ENCODE measurements at places on chromosomes 3 and 15.

- peak; percentile 83 for DNase-seq
Observed at GRCh38 chr3:156762631-156763185, 63.4 kb upstream of the LEKR1 start.

- DNase-seq, result no peak
Observed at GRCh38 chr3:142429582-142429981, 18.3 kb downstream of the XRN1 start.

- no peak for DNase-seq
Observed at GRCh38 chr3:83065851-83066460, 1304.5 kb upstream of the GBE1 start.

DNA sequence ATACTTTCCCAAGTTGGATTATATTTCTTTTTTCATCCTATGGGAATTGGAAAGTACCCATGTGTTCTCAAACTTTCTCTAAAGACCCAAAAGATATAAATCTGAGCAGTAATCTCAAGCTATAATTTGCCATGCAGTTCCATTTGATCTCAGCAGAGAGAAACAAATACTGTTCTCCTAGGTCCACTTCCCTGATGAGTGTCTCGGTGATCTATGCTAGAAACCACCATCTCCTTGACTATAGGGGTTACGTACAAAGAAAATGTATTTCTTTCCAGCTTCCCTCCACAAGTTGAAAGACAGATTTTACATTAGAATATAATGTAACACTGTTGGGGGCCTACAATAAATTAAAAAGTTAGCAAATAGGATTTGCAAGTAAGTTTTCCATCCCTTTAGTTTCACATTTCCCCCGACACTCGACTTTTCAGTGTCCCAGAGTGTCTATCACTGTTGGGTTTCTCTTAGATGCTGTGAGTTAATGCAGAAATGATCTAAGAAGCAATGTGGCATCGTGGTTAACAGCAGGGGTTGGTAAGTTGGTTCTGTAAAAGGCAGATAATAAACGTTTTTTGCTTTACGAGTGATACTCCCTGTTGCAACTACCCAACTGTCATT is 465.1 kb upstream of the CFAP20DC start:
- no peak for DNase-seq

GRCh38 chr3:98612996-98613517 is 19.6 kb upstream of the CPOX start:
- DNase-seq, result no peak

DNA sequence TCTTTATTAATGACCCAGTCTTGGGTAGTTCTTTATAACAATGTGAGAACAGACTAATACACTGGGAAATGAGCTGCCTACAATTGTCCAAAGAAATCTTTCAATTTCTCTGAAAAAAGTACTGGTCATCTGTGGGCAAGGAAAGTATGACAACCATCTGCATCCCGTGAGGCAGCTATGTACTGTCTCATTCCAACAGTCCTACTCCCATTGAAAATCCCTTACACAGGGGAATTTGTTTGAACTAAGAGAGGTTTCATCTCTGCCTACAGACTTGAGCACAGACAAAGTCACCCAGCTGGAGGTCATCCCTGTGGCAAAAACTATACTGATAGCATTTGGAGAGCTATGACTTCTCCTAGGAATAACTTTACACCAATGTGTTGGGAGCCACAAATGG is 27.1 kb downstream of the SHC4 start:
- DNase-seq, result no peak

DNA sequence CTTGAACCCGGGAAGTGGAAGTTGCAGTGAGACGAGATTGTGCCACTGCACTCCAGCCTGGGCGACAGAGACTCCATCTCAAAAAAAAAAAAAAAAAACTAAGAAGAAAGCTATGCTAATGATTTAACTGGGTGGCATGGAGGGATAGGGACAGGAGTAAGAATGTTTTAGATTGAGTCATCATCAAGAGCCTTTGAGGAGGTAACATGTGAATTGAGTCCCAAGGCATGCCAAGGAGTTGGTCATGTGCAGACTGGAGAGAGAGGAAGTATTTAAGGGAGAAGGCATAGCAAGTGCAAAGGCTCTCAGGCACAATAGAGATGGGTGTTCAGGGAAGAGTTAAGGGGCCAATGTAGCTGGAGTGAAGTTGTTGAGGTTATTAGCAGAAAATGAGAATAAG is 9.1 kb downstream of the BNC1 start:
- no peak for DNase-seq

DNA sequence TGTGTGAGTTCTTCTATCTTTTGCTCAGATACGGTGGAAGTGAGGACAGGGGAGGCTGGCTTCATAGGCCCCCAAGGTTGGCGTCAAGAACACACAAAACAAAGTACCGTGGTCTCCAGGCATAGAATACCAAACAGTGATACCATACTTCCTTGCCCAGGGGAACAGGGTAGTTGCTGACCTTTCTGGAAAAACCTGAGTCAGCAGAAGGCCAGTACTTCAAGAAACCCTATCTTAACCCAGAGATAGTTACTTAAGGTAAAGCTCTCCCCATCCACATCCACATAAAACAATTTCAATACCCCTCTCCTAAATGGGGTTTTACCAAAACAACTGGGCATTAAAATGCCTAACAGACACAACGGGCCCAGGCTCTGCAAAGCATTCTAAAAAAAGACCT is 29.6 kb upstream of the RPS17 start:
- no peak for DNase-seq

- no peak for DNase-seq
Observed at GRCh38 chr3:16587681-16588060, 17.6 kb downstream of the DAZL start.

DNA sequence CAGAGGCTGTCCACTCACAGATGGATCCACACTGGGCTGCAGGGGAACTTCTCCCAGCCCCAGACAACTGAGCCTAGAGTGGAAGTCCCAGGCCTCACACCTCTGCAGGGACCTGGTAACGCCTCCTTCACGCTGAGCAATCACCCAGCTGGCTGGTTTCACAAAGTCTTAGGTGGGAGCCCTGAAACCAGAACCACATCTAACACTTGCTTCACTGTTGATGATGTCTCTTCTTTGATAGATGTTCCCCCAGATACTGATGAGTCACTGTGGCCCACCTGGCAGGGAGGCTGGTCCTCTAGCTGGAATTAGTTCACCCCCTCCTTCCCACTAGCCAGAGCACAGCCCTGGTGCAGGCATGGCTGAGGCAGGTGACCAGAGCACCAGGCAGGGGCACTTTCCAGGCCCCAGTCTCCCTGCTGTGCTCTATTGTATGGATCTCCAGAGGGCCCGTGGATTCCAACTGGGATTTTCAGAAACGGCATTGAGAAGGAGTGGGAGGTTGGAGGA is 33.5 kb downstream of the MYL3 start:
- DNase-seq, result no peak

- DNase-seq, result no peak
Observed at GRCh38 chr15:27864086-27864485, 235.0 kb downstream of the OCA2 start.

- DNase-seq, result peak; percentile 92
Observed at GRCh38 chr3:53219895-53220483, 35.8 kb downstream of the TKT start.

DNA sequence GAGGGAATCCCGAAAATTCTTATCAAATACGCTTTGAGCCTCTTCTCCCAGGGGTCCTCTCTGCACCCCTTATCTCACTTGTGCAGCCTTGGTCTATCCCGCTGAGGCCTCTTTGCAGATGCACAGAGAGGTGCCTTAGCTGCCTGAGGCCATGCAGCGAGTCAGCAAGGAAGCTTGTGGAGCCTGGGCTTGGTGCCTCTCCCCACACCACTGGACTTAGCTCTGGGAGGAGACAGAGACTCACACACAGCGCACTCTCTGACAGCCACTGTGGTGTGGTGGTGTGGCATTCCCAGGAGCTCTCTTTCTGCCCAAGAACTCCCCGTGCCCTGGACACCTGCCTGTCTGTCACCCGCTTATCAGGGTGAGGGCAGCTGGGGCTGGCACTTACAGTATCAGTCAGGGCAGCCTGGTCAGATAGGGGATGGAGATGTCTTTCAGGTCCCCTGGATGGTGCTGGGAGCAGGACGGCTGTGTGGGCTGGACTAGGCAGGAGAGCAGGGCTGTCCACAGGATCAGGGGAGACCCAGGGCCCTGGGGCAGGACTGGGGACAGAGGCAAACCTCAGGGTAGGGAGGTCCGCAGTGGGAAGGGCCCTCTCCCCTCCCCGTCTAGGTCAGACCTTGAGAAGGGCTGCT is 10.2 kb upstream of the LINGO1 start:
- DNase-seq, result no peak

DNA sequence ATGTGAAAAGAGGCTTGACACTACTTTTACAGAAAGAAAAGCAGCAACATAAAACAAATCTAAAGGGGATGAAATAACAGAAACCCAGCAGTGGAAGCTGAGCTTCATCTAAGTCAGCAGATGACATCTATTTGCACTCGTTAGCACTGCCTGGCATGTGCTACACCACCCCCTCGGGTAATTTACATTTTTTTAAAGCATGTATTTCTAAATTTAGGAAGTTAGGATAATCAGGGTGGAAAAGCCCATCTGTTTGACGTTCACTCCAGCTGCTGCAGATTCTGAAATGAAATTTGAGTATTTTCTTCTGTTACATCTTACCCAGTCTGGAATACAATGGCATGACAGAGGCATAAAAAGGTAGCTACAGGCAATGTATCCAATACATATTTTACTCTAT is 20.7 kb downstream of the IGSF11 start:
- no peak for DNase-seq

GRCh38 chr3:168051531-168052471 is 43.9 kb downstream of the GOLIM4 start:
- DNase-seq, result no peak

GRCh38 chr3:11498646-11499045 is 145.1 kb downstream of the VGLL4 start:
- peak; percentile 19 for DNase-seq

DNA sequence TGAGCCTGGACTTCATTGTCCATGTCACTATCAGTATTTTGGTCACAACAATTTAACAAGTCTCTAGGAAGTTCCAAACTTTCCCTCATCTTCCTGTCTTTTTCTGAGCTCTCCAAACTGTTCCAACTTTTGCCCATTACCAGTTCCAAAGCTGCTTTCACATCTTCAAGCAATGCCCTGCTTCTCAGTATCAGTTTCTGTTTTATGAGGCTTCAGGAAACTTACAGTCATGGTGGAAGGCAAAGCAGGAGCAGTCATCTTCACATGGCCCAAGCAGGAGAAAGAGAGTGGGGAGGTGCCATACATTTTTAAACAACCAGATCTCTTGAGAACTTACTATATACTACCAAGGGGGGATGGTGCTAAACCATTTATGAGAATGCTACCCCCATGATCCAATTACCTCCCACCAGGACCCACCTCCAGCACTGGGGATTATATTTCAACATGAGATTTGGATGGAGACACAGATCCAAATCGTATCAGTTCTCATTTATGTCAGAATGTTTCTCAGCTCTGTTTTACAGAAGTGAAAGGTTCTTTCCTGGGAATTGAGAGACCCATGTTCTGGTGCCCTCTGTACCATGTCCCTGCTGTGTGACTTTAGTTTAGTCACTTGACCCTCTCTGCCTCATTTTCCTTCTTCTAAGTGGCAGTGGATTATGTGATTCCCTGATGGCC is 169.7 kb downstream of the PLCL2 start:
- DNase-seq, result no peak

GRCh38 chr3:44984335-44984734 is 8.3 kb downstream of the EXOSC7 start:
- no peak for DNase-seq

GRCh38 chr3:965826-966225 is 127.0 kb upstream of the CNTN6 start:
- no peak for DNase-seq

DNA sequence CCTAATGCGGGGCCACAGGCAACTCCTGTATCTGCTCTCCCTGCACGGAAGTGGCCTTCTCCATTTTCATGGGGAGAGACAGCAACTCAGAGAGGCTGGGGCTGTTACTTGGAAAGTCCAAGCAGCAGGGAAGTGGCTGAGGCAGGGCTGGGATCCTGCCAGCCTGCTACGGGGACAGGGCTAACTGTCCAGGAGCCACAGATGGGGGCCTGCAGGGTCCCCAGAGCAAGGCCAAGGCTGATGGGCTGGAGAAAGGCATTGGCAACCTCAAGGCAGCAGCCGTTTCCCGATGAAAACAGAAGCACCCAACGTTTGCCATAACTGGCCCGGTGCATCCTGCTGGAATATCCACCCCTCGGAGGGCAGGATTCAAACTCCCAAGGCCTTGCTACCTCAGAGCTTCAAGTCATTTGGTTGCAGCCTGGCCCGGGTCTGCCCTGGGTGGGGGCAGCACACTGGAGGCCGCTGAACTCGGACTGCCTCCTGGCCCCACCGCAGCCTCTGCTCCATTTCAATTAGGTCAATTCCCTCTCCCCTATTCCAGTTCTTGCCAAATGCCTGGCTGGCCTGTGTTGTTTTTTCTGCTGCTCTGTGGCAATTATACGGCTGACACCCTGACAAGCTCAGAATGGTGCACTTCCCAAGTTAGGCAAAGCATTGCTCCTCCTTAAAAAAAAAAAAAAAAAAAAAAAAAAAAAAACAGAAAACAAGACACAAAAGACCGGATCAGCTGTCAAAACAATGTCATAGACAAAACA is 143.5 kb downstream of the NUP210 start:
- DNase-seq, result peak; percentile 51

DNA sequence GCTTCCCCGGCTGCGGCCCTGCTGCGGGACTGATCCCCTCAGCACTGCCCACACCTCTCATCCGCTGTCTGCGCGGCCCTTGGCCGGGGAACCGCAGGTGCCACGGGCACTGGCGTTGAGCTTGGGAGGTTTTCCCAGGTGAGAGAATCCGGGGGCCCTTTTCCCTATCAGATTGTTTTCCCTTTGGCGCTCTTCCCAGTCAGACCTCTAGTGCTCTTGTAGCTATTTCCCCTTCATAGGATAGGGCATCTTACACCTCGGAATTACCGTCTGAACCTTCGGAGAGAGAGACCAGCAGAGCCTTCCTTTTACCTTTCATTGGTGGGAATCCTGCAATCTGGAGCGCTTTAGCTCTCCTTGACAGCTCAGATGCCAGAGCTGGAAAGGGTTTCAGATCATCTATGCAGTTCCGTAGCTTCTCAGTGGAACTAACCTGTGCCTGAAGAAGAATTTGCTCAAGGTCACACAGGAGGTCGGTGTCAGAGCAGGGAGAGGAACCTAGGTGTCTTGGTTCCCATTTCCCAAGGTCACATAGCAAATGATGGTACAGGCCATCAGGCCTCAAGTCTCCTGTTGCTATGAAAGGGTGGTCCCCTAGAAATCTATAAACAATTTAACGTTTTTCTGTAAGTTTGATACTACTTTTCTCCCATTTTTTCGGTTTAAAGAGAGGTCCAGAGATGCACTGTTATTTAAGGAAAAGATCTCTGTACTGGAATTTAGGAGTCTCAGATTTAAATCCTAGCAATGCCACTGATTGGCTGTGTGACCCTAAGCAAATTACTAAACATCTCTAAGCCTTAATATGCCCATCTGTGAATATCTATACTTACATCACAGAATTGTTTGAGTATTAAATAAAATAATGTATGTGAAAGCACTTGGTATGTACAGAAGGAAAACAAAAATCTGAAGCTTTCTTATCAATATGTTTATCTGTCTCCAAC is 916 bp downstream of the IDH3A start:
- no peak for DNase-seq

GRCh38 chr3:99803297-99803696 is 14.4 kb upstream of the CMSS1 start:
- DNase-seq, result no peak

DNA sequence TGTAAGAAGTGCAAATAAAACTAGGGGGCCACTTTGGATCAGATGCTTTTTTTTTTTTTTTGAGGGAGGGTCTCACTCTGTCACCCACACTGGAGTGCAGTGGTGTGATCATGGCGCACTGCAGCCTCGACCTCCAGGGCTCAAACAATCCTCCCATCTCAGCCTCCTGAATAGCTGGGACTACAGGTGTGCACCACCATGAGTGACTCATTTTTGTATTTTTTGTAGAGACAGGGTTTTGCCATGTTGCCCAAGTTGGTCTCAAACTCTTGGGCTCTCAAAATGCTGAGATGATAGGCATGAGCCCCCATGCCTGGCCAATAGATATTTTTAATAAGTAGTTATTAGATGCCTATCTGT is 20.8 kb downstream of the CCR1 start:
- DNase-seq, result no peak

Data from eye (tissue), 1 donor.